CD14-positive monocyte (primary cell): ENCODE measurements at places on chromosomes 5 and 9. TPM values are rescaled to one million over a fixed set of nuclear protein-coding genes. Genes with fewer than 3 reads are reported as not detected.
A peak's percentile ranks its signal among the peaks of the same experiment; 100 is the strongest.

The PCSK5 gene
- 4.8 TPM for polyA plus RNA-seq

The KIF12 gene
- not detected for polyA plus RNA-seq

The BARX1 gene
- not detected for polyA plus RNA-seq

The CDC14B gene
- 0.44 TPM for polyA plus RNA-seq

The SEC16A gene
- polyA plus RNA-seq, result 26.5 and 36.8 TPM in 2 replicates

The ZNF454 gene
- polyA plus RNA-seq, result not detected

The RETREG1 gene
- polyA plus RNA-seq, result 6.4 TPM

The LRRC26 gene
- polyA plus RNA-seq, result not detected in 2 replicates

The TCF7 gene
- polyA plus RNA-seq, result 0.83 TPM

The SOWAHA gene
- polyA plus RNA-seq, result not detected

The KIF4B gene
- not detected for polyA plus RNA-seq

The TAF1L gene
- polyA plus RNA-seq, result not detected

The BTF3 gene
- 326 and 486 TPM in 2 replicates for polyA plus RNA-seq

The SELENOP gene
- polyA plus RNA-seq, result 0.24 TPM

The ABL1 gene
- polyA plus RNA-seq, result 4.5 TPM

The STING1 gene
- 225 and 253 TPM in 2 replicates for polyA plus RNA-seq

DNA sequence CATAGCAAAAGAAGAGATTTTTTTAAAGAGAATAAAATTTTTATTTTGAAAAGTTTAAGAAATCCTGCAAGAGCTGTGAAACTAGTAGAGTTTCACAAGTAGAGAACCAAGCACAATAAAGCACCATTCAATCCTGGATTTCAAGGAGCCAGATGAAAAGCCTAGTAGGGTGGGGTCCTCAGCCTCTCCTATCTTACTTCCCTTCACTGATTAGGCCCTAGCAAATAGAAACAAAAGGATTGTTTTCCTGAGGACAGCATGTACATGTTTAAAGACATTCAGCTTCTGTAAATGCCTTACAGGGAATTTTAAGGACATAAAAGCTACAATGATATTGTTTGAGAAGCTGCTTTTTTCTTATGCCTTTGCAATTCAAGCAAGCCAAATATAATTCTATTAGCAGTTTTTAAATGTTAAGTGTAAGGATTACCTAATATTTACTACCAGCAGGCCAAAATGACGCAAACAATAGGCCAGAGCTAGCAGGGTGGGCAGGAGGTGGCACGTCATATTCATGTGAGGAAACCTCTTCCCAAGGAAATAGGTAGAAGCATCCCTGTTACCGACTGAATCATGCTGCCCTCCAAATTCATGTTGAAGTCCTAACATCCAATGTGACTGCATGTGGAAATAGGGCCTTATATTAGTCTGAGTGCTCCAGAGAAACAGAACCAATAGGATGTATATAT lies 337.6 kb downstream of the MLLT3 start:
- no peak for DNase-seq

DNA sequence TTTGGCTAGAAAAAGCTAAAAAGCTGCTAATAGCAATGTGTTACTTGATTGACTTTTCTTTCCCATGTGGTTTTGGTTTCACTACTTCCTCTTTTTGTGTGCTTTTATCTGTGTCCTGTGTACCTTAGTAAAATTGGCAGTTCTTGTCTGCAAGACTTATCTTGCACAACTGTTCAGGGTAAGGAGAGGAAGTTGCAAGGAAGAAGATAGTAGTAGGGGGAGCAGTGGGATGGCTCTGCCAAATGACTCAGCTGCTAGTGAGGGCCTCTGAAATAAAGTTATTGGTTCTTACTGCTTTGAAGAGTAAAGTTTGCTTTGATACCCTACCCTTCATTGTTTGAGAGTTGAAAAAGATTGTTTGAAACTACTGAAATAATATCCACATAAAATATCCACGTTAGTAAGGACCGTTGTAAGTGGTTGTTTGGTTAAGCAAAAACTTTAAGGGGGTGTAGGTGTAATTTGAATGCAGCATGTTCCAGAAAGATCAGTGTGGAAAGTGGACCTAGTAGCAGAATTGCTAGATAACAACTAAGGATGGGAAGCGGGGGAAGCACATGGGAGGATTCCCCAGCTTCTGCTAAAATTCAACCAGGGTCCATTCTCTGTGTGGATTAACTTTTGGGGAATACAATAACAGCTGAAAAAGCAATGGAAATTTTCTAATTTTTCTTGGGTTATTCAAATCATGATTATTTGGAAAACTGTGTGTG lies 123.5 kb downstream of the SCAMP1 start:
- peak; percentile 84 for DNase-seq

- no peak for DNase-seq
Observed at GRCh38 chr5:114636271-114636670, 274.4 kb downstream of the KCNN2 start.

DNA sequence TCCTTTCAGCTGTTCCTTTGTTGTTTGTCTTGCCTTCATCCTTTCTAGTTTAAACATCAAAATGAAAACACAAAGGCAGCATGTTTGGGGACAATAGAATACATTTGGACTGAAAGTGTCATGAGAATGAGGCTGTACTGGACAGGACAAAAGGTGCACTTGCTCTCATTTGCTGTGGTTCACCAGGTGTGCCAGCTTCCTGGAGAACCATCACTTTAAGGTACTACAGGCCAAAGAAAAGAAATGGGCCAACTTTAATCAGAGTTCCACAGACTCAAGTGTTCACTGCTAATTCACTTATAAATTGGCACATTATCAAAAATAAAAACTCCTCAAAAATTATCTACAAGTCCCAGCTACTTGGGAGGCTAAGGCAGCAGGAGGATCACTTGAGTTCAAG lies 53.8 kb downstream of the ABHD17B start:
- DNase-seq, result no peak

DNA sequence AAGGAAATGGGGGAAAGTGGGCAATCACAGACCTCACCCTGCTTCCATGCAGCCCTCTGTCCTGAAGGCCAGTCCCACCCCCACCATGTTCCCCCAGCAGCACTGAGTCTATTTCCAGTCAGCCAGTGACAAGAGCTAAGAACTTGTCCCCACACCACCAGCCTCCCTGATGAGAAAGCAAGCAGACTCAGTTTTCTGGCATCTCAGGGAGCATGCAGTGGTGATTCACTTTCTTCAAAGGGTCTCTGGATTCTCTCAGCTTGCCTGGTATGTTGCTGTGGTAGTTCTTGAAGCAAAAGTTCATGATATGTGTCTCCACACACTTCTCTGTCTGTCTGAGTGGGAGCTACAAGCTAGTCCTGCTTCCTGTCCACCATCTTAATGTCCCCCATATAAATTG lies 799.9 kb upstream of the TYRP1 start:
- no peak for DNase-seq

GRCh38 chr5:34511063-34511462 lies 145.1 kb upstream of the RAI14 start:
- DNase-seq, result no peak

- DNase-seq, result no peak
Observed at GRCh38 chr9:86511614-86512360, 157.6 kb upstream of the TUT7 start.

DNA sequence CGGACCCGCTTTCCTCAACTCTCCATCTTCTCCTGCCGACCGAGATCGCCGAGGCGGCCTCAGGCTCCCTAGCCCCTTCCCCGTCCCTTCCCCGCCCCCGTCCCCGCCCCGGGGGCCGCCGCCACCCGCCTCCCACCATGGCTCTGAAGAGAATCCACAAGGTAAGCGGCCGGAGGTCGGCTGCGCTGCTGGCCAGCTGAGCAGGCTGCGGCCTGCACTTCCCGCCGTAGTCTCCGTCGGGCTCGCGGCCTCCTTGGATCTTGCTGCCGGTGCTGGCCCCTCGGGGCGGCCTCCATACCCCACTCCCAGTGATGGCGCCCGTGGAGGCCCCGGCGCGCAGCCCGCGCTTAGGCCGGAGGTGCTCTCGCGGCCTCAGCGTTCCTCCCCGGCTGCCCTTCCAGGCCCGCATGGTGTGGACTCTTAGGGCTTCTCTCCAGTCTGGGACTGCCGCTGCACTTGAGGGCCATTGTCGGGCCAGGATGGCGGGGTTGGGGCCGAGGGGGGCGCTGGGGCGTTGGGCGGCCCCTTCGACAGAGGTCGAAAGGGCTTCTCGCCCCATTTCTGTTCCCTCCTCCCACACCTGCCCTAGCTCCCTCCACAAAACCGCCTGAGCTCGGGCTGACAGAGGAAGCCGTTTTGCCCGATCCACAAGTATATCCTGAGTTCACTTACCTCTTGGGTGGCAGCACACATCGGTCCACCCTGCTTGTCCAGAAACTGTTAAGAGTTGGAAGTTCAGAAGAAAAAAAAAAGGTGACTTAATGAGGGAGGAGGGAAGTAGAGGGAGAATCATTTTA lies 714 bp downstream of the UBE2D2 start:
- peak; percentile 32 for DNase-seq

DNA sequence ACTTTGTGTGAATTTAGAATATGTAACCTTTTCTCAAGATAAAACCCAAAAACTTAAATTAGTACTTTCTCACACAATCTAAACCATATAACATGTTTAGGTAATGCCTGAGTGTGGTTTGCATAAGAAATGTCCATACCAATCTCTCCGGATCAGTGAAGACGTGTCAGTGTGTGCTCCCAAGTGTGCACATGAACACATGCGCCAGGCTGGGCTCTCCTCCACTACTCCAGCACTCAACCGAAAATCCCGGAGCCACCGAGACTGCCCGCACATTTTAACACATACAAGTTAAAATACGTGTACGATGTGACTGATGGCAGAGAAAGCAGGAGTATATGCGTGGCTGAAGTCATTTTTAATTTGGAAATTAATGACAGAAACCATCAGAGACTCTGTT lies 658.4 kb downstream of the EFNA5 start:
- DNase-seq, result no peak

DNA sequence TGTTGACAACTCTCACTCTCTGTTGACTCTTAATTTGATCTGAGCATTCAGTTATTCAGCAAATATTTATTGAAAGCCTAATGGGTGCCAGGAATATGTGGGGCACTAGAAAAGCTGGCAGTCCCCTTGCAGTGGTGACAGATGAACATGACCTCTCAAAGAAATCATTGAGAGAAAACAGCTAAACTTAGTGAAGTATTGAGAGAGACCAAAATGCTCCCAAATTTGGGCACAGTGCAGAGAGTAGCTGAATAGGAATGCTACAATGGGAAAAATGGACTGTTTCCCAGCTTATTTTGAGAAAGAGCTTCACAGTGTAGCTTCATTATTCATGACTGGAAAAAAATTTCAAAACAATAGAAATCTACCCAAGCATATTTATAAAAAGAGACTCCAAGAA lies 257.9 kb downstream of the SGCD start:
- no peak for DNase-seq

- no peak for DNase-seq
Observed at GRCh38 chr5:168960497-168960896, 340.4 kb downstream of the SLIT3 start.

- peak; percentile 55 for DNase-seq
Observed at GRCh38 chr9:76704593-76705204, 59.5 kb upstream of the PCA3 start.

DNA sequence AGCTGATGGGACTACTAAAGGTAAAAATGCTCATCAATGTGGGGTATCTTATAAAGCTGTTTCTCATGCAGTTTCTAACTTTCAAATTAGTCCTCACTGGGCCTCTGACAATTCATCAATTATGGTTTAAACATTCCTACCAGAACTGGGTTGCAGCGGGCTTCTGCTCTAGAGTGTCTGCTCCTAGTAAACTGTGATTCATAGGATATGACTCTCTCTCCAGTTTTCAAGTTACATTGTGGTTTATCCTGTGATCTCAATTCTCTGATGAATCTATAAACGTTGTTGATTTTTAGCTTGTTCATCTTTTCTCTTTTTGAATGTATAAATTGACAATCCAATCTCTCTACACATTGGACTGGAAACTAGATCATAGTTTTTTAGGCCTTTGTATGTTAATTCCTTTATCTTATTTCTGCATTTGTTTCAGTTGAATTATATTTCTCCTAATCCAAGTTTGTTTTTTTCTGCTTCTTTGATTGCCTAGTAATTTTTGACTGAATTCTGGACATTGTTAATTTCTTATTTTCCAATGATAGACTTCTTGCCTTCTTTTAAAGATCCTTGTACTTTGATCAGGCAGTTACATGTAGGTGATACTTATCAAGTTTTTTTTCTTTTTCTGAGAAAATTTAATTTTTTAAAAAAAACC lies 822.6 kb downstream of the TLE1 start:
- DNase-seq, result no peak

- no peak for DNase-seq
Observed at GRCh38 chr5:179964015-179964414, 56.3 kb upstream of the TBC1D9B start.

DNA sequence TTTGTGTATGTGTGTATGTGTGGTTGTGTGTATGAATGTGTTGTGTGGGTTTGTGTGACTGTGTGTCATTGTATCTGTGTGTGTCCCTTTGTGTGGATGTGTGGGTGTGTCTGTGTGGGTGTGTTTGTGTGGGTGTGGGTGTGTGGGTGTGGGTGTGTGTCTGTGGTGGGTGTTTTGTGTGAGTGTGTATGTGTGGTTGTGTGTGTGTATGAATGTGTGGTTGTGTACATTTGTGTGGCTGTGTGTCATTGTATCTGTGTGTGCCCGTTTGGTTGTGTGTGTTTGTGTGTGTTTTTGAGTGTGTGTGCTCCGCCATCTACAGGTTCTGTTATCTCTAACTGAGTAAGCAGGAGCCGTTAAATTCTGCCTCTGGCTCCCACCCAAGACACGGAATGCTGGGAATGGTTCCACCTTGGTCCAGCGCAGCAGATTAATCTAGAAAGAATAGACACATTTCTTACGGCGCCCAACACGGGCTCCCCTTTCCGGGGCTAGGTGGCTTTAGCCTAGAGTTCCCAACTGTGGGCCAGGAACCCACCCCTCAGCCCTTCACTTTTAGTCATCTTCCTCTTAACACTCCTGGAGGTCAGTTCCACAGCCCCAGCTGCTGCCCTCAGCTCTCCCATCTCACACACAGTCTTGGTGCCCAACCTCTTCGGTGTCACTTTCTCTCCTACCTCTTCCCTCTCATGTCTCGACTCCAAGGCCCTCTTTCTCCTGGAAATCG lies 197.1 kb downstream of the TTLL11 start:
- DNase-seq, result no peak

DNA sequence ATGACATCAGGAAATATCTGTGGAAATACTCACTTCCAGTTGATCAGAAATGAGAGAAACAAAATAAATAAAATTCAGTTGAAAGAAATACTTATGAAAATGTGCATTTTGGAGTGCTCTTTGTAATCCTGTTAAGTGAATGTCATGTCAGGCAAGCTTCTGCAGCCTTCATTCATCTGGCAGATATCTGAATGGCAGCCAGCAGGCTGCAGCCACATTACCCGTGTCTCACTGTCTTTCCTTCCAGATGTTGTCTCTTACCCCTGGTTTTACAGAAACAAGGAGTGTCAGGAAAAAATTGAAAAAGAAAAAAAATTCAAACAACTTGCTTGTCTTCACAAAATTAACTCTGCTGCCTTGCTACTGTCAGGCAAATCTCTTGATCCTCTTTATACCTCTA lies 445.0 kb upstream of the RIOK2 start:
- DNase-seq, result no peak

- DNase-seq, result no peak
Observed at GRCh38 chr9:126722922-126723806, 81.7 kb upstream of the ZBTB43 start.

DNA sequence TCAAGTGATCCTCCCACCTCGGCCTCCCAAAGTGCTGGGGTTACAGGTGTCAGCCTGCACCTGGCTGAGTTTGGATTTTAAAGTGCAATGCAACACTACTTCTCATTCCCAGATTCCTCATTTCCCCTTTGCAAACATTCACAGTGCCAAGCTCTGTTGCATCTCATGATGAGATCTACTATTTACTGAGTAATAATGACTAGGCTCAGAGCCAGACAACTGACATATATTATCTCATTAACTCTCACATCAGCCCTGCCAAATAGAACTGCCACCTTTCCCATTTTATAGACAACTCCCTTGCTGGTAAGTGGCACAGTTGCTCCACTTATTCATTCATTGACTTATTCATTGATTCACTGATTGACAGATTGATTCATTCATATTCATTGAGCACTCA lies 7.0 kb downstream of the PDE6A start:
- DNase-seq, result peak; percentile 59
